Left cardiac atrium (tissue), 4 donors: ENCODE measurements at places on chromosomes 7 and 10. TPM values are rescaled to one million over a fixed set of nuclear protein-coding genes. Genes with fewer than 3 reads are reported as not detected.

- no peak for DNase-seq
Observed at GRCh38 chr7:37853468-37853867, 5.1 kb downstream of the NME8 start.

GRCh38 chr10:18545621-18546305 is 105.6 kb downstream of the NSUN6 start:
- no peak for DNase-seq

DNA sequence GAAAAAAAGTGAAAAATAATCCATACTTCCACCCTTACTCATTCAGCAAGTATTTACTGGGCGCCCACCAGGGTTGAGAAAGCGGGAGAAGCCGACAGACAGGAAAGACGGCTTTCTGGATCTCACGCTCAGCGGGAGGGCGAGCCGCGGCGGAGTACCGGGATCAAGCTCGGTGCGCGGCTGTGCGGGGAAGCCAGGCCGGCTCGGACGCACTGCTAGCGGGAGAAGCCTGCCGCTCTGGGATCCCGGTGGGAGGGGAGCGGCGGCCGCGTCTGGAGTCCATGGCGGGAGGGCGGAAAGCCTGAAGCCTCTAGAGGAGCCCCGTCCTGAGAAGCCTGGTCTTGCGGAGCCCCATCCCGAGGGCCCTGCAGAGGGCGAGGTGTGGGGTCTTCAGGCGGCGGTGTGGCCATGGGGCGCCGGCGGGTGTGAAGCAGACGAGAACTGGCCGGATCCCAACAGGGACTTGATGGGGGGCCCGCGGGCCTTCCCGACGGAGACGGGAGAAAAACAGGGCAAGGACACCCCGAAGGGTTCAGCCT is 82.9 kb downstream of the VIPR2 start:
- no peak for DNase-seq

DNA sequence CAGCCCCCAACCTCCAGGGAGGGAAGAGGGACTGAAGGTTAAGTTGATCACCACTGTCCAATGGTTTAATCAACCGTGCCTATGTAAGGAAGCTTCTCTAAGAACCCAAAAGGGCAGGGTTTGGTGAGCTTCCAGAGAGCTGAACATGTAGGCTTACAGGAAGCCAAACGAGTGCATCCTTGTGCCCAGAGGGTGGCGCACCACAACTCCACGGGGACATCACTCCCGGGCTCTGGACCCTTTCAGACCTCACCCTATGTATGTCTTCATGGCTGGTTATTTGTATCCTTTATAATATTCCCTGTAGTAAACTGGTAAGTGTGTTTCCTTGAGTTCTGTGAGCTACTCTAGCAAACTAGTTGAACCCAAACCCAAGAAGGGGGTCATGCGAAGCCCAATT is 11.5 kb upstream of the NFKB2 start:
- no peak for DNase-seq

DNA sequence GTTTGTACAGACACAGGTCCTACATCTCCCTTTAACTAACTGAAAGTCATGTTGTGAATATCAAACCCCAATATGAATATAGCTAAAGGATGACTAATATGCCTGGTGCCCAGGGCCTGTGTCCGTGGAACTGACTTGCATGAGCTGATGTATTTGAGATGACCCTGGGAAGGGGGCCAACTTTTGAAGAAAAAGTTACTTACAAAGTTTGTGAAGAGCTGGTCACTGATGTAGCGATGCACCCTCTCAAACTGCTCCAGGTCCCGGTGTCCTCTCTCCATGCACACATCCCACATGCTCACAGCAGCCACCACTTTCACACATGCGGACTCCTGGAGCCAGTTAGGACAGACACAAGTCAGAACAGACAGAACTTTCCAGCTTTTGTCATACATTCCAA is 106.2 kb downstream of the ABCC2 start:
- DNase-seq: no peak

DNA sequence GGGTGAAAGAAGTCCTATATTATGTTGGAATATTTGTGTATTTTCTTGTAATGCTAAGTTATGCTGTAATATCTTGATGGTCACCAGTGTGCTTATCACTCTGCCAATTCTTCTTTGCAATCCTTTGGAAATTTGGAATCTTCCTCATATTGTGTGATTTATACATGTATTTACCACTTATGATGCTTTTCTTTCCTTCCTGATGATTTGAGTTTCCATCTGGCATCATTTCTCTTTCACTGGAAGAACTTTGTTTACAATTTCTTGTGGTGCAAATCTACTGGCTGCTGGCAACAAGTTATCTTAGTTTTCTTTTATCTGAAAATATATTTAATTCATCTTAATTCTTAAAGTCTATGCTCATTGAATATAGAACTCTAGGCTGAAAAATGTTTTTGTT is 29.2 kb downstream of the CFAP69 start:
- DNase-seq: no peak

MRC1 gene
- total RNA-seq: 82.5 TPM
